Activated T-helper 17 cell treated with anti-CD3 and anti-CD28 coated beads, Interleukin-2, amount 50 U/mL, for 72 hours (primary cell): ENCODE measurements at places on chromosomes 7 and 10.
A peak's percentile ranks its signal among the peaks of the same experiment; 100 is the strongest.

DNA sequence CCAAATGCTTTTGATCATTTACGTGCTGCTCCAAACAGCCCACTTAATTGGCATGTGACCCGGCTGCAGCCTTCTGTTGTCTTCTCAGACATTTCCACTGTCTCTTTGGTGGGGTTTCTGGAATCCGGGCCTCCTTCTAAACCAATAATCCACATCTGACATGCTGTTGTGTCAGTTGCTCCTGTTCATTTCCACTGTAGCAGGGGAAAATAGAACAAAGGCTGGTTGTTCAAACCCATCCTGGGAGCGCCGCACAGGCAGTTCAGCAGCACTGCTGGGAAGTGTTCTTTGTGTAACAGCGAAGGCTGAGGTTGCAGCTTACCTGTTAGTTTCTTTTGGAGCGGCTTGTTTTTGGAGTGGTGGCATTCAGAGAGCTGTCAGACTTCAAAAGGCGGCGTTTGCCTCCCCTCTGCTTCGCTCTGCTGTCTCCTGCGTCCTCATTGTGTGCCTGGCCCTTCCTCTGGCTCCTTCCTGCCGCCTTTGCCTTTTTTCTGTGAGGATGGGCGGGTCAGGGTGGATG is 149.4 kb downstream of the SNX10 start:
- no peak for ATAC-seq

GRCh38 chr7:47536661-47537611 is 45.0 kb downstream of the TNS3 start:
- no peak for ATAC-seq

- ATAC-seq = peak; percentile 8
These were observed at the start of gene GTF2IRD1 for GRCh38 chr7:74453322-74454011. Gene GTF2IRD1, plus strand, starts transcription at chr7:74453906. Its CDS starts 54,175 bp downstream, at chr7:74508081.

DNA sequence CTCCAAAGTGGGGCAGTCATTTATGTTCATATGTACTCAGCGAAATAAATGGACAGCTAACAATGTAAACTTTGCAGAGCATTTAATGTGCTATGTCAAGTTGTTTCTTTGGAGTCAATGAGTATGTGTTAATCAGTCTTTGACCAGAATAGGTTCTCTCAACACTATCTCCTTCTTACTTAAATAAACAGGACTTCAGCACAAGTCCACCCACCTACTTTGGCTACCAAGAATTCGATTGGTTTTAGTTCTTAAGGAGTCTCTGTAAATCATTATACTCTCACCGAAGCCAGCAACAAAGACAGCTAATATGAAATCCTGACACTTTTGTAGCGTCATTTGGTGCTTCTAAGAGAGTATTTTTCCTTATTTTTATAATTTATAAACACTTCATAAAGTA is 6.9 kb downstream of the WEE2 start:
- ATAC-seq = no peak

DNA sequence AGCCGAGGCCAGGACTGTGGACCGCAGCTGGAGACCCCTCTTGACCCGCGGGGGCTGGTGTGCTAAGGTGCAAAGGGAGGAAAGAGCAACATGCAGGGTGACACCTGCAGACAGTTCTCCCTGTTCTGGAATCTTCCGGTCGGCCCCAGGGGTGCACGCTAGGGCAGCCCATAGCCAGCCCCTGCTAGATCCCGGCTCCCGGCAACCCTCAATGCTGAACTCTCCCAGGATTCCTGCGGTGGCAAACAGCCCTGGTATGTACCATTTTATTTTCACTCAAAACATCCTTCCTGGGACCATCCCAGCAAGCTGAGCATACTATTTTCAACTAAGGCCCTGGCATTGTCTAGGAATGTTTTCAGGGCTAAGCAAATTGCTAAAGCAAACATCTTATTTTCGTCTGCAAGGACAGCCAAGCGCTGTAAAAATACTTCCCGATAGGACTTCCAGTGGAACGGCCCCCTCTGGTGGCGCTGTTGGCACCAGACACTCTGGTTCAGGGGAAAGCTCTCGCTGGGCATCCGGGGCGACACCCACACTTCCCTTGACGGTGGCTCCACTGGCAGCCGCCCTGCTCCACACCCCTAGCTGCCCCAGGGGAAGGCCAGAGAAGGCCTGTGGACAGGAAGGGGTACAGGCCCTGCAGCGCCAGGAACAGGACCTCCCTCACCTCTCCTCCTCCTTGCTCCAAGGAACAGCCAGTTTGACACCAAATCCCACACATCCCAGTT is 99.4 kb downstream of the CTBP2 start:
- no peak for ATAC-seq

DNA sequence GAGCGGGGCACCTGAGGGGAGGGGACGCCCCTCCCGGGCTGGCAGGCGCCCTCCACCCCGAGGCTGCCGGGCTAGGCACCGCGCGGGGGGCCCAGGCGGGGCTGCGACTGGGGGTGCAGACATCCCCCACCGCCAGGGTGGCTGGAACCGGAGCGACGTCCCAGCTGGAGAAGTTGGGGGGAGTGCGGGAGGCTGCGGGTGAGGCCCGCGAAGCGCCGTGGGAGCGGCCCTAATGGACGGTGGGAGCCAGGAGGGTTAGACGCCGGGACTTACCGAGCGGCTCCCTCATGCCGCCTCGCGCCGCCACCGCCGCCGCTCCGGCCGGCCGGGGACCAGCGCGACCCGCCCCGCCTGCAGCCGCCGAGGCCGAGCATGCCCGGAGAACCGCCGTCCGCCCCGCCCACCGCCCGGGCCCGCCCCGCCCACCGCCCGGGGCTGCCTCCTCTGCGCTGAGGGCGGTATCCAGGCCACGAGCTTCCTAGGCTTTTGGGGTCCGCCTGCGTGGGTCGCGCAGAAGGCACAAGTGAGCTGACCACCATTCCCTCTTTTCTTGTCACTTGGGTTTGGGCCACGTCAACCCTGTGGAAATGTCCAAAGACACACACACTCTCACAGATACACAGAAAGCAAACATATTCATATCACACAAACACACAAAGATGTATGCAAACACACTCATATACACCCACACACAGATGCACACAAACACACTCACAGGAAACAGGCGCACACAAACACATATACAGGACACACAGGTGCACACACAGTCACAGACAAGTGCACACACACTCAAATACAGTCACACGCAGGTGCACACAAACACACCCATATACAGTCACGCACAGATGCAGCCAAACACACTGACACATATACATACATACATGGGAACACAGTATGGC is at the start of gene JCAD:
Gene JCAD, minus strand, starts transcription at position 378 of the 899 bp plus-strand sequence. CDS start 11,774 bp downstream, outside the sequence.
- peak; percentile 55 for ATAC-seq

GRCh38 chr10:116825901-116826300 is 23.4 kb upstream of the ENO4 start:
- ATAC-seq = no peak

DNA sequence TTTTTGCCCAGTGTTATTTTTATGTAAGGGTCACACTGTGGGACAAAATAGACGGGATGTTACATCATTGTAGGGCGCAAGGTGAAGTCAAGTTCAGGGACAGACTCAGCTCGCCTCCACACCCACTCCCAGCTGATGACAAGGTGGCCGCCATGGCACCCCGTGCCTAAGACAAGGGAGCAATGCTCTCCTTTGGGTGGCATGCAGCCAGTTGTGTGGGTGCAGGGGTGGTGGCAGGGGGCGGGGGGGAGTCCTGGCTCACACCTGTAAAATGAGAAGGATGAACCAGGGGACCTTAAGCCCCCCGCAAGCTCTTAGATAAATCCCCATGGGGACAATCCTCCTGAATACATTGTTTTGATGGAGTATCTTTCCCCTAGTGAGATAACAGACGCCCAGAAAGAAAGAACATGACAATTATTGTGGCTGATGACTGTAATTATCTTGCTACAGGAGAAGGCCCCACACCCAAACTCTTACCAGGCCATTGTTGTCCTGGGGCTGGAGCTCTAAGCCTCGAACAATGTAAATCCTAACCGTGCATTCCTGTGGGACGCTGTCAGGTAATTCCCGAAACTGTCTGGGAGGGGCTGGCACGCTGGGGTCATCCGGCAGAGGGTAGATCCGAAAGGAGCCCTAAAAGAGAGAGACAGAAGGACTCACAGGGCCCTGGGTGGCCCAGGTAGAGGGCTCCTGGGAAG is 148.7 kb downstream of the MYOF start:
- ATAC-seq = no peak

- ATAC-seq = peak; percentile 97
These were observed 11.2 kb upstream of the ARPC1A start for GRCh38 chr7:99314504-99314903.

DNA sequence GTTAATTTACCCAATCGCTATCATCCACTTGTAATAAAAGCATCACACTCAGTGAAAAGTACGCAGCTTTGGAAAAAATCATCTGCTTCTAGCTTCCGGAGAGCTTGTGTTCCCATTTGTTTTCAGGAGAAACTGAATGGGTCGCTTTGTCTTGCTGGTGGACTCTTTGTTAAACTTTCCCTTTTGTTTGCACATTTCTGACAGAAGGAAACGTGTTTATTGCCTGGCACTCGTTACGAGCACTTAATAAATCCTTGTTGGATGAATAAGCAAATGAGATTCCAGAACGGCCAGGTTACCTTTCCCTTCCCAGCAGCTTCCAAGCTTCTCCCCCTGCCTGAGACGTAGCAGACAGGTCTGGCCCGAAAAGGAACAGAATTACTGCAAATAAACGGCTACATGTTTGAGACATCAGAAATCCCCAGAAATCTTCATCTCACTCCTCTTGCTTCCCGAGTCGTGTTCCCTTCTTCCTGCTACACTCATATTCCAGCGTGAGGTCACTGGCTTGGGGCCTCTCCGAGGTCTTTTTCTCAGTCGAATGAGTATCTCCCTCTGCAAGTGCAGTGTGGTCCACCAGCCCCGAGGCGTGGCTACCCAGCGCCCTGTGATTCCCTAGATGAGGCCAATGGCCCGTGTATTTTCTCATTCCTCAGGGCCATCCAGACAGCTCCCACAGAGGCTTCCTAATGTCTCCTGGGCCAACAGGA is 167.2 kb downstream of the FRMD4A start:
- ATAC-seq = no peak

GRCh38 chr10:68871105-68871711 is 29.9 kb upstream of the DDX50 start:
- peak; percentile 38 for ATAC-seq

GRCh38 chr10:26727005-26727404 is 29.5 kb downstream of the PDSS1 start:
- ATAC-seq = no peak

DNA sequence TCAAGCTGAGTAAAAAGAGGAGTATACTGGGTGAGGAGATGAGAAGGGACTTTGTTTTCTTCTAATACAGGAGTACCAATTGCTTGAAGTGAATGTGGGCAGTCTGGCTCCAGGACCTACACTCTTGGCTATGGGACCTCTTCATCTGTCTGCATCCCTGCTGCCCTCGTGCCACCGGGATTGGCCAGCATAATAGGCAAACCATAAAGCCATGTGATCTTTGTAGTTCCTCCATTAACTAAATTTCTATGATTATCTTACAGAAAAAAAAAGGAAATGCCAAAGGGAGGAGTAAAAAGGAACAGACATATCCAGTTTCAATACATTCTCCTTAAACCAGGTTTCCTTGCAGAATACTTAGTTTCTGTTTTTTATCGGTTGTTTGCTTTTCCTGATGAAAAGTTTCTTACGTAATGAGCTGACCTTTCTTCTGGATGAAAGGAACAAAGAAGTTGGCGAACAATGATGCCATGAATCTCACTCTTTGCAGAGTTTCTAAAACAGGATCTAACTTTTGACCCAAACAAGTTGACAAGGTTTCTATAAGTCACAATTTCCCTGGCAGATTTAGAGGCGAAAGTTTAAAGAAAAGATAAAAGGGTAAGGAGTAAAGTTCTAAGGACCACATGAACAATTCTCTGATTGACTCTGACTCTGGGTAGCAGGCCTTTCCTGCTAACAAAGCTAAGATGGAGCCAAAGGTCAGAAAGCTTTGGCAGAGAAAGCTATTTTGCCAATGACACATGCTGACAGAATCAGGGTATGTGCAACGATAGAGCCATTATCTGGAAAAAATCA is 54.1 kb downstream of the LAMB1 start:
- ATAC-seq = no peak

- ATAC-seq = peak; percentile 13
These were observed 99.7 kb upstream of the DDC start for GRCh38 chr7:50664937-50665336.

DNA sequence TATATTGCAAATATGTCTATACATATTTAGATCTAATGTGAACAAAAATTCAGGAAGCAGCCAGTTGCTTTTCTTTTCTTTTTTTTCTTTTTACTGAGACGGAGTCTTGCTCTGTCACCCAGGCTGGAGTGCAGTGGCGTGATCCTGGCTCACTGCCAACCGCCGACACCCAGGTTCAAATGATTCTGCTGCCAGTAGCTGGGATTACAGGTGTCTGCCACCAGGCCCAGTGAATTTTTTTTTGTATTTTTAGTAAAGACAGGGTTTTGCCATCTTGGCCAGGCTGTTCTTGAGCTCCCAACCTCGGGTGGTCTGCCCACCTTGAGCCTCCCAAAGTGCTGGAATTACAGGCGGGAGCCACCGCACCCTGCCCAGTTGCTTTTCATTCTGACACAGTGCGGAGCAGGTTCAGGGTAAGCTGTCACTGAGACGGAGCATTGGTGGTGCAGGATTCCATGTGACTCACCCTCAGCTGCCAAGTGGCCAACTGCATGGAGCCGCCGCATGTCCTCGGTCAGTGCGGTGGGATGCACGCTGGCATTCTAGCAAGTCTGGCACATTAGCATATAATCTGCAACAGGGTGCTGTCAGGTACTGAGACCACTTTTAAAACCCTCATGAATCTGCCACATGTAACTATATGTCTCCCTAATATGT is 362.7 kb downstream of the DNAJB6 start:
- ATAC-seq = no peak

GRCh38 chr10:11335167-11335652 is 276.2 kb downstream of the USP6NL start:
- ATAC-seq = no peak

DNA sequence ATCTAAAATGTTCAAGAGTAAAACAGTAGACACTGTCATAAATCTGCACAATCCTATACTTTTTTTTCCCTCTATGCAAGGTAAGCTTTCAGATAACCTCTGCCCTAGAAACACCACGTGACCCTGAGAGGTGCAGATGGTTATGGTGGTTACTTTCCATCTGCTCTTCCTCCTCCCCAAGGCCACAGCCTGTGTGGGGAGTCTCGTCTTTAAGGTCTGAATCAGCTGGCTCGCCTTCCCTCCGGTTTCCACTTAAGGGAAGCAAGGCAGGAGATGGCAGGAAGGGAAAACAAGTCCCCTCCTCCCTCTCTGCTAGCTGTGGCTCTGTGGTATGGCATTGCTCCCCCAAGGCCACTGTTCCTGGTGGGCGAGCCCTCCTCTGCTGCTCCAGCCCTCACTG is 181.8 kb downstream of the GLI3 start:
- no peak for ATAC-seq

- peak; percentile 60 for ATAC-seq
These were observed 92.7 kb upstream of the AKR1E2 start for GRCh38 chr10:4733150-4733842.

DNA sequence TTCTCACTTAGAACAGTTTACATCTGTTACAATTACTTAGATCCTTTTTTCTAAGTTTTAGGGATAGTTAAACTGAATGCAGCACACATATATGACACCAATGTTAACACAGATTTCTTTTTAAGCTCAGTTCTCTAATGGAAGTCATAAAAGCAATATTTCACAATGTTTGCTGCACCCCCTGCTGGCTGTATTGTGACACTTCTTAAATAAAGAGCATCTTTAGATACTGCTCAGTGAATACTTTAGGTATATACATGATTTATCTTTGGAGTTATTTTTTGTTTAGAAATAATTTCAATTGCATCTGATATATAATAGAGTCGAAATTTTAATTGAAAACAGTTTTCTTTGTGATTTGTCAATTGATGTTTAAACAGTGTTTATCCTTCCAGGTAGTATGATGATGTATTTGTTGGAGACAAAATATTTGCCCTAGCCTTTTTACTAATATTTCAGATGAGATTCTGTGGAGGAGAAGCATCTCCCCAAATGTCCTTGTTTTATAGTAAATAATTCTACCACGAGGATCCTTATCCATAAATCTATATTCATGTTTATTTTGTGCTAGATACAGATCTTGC is 174.4 kb downstream of the ST7 start:
- ATAC-seq = no peak
